ENCODE measurements at places on chromosomes 4 and X.

GRCh38 chr4:70334681-70335080 lies at the start of gene CABS1:
Gene CABS1, plus strand, starts transcription at chr4:70334981. Its CDS starts 59 bp downstream, at chr4:70335040.
- no peak for DNase-seq

DNA sequence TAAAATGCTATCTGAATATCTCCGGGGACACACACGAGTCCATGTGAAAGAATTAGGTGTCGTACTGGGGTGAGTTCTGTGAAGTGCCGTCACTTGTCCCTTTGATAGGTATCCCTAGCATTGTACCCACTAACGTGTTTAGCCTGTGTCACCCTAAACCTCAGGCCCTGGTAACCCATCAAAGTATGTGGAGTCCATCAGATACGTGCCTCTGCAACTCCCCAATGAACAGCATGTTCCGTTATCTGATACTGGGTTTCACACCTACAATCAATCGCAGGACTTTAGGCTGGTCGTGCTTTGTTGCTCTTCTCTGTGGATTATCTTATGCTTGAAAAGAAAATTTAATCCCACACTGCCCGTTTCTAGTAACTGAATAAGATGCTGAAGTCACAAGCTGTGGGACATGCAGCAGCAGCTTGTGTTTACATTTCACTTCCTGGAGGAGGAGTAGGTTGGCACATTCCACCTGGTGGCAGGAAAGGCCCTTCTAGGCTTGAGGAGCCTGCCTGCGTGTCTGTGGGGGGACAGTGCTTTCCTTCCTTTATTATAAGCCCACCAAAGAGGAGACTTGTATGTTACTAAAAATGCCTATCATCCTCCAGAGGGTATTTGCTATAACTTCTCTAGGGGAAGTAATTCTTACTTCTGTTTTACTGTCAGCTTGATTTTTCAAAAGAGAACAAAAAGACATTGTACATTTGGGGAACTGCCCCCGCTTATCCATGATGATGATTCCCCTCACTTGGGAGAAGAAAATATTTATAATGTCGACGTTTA lies 127.2 kb downstream of the FNIP2 start:
- no peak for DNase-seq

DNA sequence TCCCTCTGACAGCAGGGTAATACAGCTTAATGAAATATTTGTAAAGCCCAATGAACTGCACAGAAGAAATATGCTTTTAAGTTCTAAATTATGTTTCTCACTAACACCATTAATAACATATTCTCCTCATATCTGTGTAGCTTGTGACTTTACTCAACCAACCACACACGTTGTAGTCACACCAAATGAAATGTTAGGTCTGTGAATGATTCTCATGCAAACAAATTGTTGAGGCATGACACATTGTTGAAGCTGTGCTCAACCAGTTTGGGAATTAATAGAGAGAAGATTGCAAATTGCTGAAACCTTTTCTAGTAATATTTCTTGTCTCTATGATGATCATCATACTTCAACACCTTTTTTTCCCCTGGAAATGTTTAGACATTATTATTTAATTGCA lies 645.9 kb downstream of the PCDH7 start:
- no peak for DNase-seq

GRCh38 chrX:55486736-55487135 lies 2.9 kb downstream of the USP51 start:
- DNase-seq, result no peak

DNA sequence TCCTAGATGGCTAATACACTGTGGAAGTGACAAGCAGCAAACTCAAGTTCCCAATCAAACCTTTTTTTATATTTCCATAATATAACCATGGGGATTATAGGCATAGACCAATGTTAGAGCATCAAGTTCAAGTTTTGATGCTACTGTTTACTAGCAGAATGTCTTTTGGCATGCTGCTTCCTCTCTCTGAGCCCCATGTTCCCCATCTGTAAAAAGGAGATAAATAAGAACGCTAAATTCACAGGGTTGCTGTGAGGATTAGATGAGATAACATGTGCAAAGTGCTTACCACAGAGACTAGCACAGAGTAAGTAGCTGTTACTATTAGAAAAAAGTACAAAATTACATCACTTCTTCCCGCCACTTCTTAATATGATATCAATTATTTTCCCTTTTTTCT lies 18.0 kb downstream of the MBNL3 start:
- no peak for DNase-seq

DNA sequence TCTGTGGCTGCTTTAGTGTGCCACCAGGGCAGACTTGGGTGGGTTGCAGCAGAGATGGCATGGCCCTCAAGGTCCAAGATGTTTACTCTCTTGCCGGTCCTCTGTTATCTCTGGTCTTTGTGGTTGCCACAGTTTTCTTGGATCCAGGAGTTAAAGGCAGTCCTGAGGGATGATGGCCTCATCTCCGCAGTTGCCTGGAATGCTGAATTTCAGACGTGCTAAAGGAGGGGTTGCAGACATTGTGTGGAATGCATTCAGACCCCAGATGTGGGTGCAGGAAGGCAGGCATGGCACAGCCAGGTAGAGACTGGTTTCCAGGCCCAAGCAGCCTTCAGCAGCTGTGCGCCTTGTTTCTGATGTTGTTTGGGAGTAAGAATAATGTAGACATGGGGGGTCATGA lies 64.4 kb downstream of the TBL1X start:
- no peak for DNase-seq

- no peak for DNase-seq
Observed at GRCh38 chrX:82695066-82695465, 813.0 kb upstream of the POU3F4 start.

- DNase-seq, result no peak
Observed at GRCh38 chr4:129231945-129232588, 136.1 kb downstream of the C4orf33 start.

GRCh38 chrX:153495362-153495751 lies 577 bp downstream of the BGN start:
- DNase-seq, result no peak

DNA sequence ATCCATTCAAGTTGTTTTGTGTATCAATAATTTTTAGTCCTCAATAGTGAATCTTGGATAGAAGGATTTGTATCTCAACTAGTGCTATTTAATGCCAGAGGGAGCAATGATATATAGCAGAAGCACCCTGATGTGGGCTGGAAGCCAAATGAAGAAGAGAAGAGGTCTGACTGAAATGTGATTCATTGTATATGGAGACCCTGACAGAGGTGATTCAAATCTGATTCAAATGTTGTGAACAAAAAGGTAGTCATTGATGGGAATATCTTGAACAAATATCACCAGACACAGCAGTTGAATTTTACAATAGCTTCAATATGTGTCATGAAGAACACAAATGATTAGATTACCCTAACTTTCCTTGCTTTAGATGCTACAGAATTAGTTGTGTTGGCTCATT lies 27.5 kb upstream of the SULT1B1 start:
- DNase-seq, result no peak

DNA sequence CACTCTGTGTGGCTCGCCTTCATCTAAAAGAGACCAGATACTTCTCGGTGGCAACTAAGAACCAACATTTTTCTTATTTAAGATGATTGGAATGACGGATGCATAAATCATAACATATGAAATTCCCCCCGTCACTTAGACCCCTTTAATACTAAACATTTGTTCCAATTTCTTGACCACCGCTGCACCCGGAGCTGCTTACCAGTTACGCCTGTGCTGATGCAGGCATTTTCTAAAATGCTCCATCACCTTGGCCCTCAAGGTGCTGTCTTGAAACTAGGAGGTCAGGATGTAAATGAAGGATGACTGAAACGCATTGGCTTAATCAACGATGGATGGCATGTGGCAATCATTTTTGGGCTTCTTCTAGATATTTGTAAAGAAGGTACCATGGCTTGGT lies 130.0 kb downstream of the CPZ start:
- no peak for DNase-seq

DNA sequence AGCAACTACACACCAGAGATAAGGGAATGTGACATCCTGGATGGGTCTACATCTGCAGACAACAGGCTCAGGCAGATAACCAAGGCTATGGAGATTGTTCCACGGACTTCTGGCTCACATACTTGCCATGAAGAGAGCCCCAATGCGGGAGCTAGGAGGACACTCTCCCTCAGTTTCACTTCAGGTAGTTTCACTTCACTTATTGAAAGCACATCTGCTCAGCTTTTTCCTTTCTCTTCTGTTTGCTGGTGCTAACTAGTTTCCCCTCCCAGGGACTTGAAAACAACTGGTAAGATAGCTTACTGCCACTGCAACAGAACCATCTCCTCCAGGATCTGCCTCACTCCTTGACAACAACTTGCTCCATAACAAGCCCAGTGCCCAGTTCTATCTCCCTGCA lies 1.4 kb upstream of the CT47C1 start:
- DNase-seq, result no peak

- no peak for DNase-seq
Observed at GRCh38 chr4:85759388-85759787, 284.4 kb downstream of the ARHGAP24 start.

DNA sequence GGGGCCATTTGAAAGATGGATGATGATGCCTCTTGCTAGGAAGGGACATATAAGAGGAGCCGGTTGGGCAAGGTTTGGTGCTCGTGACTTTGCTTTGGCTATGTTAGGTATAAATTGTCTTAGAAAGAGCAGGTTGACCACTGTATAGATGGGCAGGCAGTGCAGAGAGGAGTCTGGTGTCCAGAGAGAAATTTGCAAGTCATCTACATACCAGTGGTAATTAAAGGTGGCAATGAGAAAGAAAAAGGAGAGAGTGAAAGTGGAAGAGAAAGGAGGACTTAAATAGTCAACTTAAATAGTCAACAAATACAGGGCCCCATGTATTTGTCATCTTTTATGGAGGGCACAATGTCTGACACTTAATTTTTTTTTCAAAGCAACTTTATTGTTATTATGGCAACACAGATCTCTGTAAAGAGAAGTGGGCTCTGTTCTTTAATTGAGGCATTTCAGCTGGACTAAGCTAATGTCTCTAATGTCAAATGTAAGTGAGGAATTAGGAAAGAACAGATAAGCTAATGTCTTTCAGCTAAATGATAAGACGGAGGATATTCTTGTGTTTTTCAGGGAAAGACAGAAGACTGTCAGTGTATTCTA lies 75.4 kb upstream of the ANXA3 start:
- DNase-seq, result no peak

DNA sequence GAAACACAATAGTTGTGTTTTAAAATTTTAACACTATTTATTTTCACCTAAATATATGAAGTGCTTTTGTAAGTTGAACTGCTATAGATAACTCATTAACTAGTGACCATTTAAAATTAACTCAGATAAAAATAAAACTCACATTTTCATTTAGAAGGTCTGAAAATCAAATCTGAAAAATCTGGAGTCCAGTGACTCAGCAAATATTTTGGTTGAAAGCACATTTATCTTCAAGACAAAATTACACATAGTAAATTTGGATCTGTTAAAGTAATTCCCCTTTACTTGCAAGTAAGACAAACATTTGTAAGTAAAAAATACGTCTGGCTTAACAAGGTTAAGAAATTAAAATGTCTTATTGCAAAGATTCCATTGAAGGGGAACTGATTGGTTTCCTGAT lies 589.1 kb downstream of the TRIML1 start:
- DNase-seq, result no peak

GRCh38 chr4:149755969-149756368 lies 59.7 kb downstream of the IQCM start:
- DNase-seq, result no peak

- DNase-seq, result no peak
Observed at GRCh38 chr4:100504086-100504874, 13.5 kb downstream of the EMCN start.

- no peak for DNase-seq
Observed at GRCh38 chr4:183675625-183676024, 16.5 kb downstream of the TRAPPC11 start.

Data from right renal cortex interstitium (tissue), 3 donors.